ENCODE measurements at places on chromosomes 7 and 10. TPM values are rescaled to one million over a fixed set of nuclear protein-coding genes. Genes with fewer than 3 reads are reported as not detected.

The BAZ1B gene
- total RNA-seq = 19.8 TPM

The TMEM209 gene
- total RNA-seq = 9.3 TPM

DNA sequence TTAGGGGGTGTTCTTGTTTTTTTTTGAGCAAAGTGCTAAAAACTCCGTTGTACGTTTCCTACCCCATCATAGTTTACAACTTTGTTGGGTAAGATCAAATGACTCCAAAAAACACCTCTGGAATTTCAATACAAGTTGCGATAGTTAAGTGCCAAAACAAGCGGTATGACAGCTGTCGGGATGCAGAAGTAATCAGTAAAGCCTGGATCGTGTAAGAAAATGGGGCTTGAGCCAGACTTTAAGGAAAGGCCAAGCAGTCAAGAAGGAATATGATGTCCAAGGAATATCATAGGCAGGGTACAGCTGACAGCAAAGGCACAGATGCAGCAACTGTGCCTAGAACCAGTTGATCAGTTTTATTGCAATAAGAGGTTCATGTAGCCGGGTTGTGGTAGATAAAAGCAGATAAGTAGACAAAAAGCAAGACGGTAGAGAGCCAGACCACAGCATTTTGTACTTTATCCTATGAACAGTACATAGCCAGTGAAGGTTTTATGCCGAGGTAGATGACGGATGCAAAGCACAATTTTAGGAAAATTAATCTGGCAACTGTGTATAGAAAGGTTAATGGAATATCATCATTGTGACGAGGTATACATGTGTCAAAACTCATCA lies 45.5 kb downstream of the UBE2H start:
- no peak for DNase-seq

DNA sequence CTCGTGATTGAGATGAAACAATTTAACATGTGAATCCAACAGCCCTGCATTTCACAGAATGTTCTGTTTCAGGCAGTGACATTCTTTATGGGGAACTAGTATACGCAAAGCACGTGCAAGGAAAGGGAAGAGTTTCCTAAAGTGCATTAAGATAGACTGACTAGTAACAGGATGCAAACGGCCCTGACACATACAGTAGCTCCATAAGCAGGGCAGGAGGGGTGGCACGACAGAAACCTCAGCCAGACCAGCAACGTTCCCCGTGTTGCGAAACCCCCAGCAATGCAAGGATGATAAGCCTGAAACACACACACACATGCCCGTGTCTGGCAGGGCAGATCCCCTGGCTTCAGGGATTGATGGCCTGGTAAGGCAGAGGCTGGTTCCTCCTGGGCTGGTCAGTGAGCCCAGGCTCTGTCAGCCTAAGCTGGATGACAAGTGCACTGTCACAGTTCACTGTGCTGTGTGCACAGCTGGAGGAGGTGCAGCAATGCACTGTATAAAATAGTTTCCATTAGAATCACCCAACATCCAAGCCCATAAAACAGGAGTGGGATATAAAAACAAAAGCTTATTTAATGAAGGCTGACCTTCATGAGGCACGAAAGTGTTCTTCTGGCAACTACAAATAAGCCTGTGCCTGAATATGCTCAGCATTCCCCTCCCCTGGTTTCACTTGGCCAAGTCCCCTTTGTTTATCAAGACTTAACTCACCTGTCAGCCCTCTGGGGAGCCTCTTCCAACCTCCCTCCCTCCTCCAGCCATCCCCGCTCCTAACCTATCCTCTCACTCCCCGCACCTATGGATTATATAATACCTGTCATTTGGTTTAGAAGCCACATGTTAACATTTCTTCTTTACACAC lies 88.8 kb downstream of the GSAP start:
- DNase-seq = no peak

- no peak for DNase-seq
Observed at GRCh38 chr10:63331586-63331985, 134.2 kb downstream of the JMJD1C start.

DNA sequence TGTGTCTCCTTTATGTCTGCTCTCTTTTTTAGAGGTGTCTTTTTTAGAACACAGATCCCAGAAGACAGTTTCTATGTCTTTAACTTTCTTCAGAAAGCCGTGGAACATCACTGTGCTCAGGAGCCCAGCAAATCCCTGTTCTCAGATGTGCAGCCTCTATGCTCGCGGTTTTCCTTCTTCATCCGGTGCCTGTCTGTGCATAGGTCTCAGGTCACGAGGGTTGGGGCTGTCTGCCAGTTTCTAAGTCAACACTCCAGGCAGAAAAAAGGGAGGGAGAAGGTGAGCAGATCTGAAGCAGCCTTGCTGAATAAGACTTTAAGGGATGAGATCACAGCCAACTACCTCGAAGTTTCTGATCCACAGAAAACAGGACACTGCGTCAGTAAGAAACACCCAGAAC lies 68.5 kb downstream of the CRTAC1 start:
- DNase-seq = no peak

DNA sequence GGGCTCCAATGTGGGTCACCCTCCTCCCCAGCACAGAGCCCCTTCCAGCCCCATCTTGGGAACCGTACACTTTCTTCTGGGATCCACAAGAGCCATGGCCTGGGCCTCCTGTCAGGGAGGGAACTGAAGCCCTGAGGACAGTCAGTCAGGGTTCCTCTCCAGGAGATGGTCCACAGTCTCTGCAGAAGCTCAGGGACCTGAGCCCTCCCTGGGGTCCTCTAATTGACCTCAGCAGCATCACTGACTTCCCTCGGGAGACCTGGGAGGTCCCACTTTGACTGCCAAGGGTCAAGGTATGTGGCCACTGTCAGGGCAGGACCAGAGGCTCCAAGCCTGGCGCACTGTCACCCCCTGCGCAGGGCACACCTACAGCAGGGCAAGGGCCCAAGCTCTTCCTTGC lies 32.3 kb downstream of the NOD1 start:
- no peak for DNase-seq

DNA sequence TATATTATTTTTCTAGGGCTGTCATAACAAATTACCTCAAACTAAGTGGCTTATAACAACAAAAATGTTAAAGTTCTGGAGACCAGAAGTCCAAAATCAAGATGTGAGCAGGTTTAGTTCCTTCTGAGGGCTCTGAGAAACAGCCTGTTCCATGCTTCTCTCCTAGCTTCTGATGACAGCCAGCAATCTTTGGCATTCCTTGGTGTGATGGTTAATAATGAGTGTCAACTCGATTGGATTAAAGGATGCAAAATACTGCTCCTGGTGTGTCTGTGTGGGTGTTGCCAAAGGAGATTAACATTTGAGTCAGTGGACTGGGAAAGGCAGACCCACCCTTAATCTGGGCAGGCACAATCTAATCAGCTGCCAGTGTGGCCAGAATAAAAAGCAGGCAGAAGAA lies 26.3 kb upstream of the TNKS2 start:
- DNase-seq = no peak

DNA sequence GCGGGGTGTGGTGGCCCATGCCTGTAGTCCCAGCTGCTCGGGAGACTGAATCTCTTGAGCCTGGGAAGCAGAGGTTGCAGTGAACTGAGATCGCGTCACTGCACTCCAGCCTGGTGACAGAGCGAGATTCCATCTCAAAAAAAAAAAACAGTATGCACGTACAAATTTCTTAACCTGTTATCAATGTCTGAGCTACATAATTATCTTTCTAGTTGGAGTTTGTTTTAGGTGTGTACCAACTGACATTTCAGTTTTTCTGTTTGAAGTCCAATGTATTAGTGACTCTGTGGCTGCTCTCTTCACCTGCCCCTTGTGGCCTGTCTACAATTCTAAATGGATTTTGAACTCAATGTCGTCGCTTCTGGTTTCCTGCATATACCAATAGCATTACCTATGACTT lies 40.3 kb downstream of the CD36 start:
- no peak for DNase-seq

Data from pancreas (tissue), 10 donors.